Skeletal muscle cell (primary cell): ENCODE measurements at places on chromosomes 5 and 9.

DNA sequence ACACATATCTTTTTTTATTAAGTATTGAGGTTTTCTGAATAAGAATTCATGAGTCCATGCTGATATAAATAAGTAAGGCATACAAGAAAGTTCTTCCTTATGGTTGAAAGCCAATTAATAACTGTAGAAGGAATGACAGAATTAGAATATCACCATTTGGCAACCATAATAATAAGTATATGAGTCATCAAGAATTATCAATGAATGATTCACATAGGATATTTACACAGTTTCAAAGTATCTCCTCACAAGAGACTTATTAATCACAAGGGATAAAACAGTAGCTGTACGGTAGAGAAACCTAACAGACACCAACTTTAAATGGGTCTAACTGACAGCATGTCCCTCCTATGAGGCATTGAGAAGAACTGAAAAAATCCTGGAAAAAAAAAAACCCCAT lies 161.6 kb downstream of the NR3C1 start:
- DNase-seq = no peak

DNA sequence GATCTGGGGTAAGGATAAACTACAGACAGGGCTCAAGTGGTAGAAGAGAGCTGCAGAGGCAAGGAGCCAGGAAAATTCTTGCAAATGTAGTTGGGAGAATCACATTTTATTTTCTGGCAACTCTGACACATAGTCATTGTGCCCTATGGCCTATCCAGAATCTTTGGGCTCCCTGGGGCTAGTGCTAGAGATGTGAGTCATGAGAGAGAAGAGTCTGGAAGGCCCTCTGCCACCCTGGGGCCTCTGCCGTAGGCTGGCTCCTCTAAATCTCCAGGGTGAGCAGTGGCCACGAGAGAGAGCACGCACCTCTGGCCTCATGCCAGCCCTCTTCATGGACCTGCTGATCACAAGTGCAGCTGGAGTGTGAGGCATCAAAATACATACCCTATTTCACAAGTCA lies 74.3 kb upstream of the SSBP2 start:
- peak; percentile 86 for DNase-seq

DNA sequence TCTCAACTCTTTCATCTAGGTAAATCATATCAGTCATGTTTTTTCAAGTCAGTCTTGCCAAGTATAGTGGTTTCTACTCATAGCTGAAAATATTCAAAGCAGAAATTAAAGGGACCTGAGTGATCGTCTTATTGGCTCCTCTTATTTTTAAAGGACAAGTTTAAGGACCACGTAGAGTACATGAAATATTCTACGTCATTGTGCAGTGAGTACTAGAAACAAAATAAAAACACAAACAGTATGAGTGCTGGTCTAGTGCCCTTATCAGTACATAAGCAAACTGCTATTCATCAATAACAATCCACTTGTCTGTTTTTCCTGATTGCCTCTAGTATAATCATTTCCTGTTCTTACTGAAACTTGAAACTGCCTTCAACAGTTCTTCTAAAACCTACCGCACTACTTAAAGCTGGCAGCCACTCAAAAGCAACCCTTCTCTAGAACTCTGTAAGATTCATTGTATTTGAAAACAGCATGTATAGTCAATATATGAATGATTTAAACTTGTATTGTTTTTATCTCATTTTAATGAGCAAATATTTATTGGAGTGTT lies 853.7 kb downstream of the TAF11L14 start:
- DNase-seq = no peak

GRCh38 chr9:69606089-69606488 lies 66.1 kb downstream of the APBA1 start:
- no peak for DNase-seq

GRCh38 chr5:98772415-98773213 lies 849 bp upstream of the RGMB start:
- DNase-seq = peak; percentile 77

DNA sequence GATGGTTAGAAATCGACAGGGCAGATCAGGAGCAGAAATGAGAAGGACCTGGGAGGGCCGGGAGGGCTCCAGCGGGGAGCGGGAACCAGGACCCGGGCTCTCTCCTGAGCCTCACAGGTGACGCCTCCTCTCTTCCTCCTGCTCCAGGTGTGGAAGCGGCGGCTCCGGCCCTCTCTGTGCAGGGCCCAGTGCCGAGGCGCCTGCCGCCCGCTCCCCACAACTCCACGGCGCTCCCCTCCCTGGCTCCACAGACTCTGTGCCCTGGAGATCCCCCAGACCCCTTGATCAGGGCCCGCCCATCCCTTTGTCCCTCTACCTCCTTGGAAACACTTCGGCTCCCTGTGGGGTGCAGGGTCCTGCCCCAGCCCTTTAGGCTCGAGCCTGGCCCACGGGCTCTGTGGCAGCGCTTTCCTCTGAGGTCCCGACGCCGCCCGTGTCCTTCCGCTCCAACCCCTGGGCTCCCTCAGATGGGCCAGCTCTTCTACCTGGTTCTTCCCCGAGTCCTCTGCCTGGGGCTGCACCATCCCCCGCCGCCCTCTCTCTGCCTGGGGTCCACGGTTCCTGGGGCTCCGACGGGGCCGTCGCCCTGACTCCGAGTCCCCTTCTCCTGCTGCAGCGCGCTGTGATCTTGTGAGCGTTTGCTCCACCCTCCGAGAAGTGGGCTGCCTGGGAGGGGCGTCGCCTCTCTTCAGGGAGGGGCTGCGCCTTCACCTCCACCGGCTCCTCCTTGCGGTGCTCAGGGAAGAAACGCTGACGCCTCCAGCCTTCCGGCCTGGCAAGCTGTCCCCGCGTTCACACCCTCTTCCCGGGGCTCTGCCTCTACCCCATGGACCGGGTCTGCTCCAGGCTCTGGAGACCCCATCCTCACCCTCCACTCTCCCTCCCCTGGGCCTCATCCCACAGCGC lies 22.4 kb upstream of the SLC6A3 start:
- DNase-seq = no peak

- DNase-seq = peak; percentile 67
Observed at GRCh38 chr9:8365029-8365428, 565.5 kb upstream of the DMAC1 start.

DNA sequence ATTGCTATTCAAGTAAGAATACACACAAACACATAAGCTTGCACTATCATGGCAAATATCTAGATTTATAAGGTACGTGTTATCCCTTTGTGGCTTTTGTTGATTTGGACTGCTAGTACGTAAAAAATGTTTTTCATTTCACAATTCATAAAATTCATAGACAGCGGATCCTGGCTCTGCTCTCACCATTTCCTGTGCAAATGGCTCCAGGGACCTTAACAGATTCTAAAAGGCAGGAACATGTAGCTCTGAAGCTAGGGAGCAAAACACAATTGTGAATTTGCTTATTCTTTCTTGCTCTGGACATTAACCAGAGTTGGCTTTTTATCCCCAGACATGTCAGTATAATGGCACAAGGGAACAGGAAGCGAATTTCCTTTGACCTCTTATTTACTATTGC lies 1019.9 kb upstream of the WWC1 start:
- DNase-seq = no peak

- no peak for DNase-seq
Observed at GRCh38 chr5:143117821-143118220, 285.7 kb downstream of the NR3C1 start.

DNA sequence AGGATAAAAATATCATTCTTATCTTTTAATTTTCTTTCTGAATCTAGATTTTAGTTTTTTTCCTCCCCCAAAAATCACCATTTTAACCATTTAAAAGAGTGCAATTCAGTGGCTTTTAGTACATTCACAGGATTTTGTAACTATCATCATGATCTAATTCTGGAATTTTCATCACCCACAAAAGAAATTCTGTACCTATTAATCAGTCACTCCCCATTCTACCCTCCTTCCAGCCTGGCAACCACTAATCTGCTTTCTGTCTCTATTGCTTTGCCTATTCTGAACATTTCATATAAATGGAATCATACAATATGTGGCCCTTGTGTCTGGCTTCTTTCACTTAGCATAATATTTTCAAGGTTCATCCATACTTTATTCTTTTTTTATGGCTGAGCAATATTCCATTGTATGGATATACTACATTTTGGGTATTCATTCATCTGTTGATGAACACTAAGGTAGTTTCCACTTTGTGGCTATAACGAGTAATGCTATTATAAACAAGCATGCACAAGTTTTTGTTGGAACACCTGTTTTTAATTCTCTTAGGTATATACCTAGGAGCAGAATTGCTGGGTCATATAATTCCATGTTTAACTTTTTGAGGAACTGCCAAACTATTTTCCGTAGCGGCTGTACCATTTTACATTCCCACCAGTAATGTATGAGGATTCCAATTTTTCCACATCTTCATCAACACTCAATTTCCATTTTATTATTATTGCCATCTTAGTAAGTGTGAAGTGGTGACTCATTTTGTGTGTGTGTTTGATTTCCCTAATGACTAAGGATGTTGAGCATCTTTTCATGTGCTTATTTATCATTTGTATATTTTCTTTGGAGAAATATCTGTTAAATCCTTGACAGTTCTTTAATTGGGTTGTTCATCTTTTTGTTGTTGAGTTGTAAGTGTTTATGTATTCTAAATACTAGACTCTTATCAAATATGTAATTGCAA lies 340.3 kb downstream of the CWC27 start:
- no peak for DNase-seq

DNA sequence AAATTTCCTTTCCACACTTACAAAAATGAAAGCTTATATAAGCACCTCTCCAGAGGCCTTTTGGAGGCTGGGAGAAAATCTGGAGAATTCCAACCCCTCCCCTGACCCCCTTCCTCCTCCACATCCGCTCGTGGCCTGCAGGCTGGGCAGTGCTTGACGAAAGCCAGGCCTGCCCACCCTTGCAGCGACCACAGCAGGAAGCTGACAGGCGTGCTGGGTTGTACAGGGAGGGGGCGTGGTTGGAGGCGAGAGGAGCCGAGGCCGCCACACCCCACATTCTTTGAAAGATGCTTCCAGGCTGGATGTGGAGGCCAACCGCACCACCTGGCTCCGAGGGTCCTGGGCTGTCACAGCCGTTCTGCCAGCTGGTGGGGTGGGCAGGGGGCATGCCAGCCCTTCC lies 47.8 kb upstream of the IER5L start:
- peak; percentile 60 for DNase-seq

GRCh38 chr5:109469896-109470662 lies 60.3 kb upstream of the PJA2 start:
- DNase-seq = no peak

- no peak for DNase-seq
Observed at GRCh38 chr5:159543326-159543725, 213.0 kb upstream of the IL12B start.

GRCh38 chr5:9500625-9501024 lies 45.2 kb downstream of the SEMA5A start:
- DNase-seq = no peak

- DNase-seq = peak; percentile 21
Observed at GRCh38 chr9:82606492-82607382, 456.2 kb downstream of the RASEF start.
